ENCODE measurements at places on chromosomes 5 and 9.

DNA sequence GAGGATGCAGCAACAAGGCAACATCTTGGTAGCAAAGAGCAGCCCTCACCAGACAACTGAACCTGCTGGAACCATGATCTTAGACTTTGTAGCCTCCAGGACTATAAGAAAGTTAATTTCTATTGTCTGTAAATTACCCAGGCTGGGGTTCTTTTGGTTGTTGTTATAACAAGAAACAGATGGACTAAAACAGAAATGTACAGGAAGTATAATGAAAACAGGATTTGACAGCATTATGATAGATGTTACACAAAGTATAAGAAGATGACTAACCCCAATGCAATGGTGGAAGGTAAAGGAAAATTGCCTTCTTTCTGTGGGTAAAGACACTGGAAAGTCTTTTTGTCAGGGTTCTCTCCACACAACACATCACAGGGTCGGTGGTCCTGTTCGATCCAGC lies 204.2 kb downstream of the SGCD start:
- DNase-seq: no peak

GRCh38 chr5:142221091-142221860 lies 103.5 kb downstream of the SPRY4 start:
- DNase-seq: no peak

DNA sequence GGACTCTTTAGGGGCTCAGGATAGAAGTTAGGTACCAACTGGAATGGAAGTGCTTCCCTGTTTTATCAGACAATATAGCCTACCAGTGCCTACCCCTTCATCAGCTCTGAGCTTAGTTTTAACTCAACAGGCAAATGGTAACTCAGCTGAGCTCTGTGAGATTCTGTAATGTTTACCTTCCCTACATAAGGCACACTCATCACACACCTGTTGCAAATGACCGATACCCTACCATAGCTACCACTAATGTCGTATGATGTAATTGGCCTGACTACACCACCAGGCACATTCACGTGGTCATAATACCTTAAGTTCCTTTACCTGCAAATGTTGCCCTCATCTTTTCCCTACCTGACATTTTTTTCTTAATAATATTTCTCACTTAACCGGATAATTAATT lies 254.8 kb downstream of the ADGRV1 start:
- DNase-seq: no peak

- no peak for DNase-seq
Measured at GRCh38 chr5:84602371-84602771, 217.7 kb upstream of the EDIL3 start.

DNA sequence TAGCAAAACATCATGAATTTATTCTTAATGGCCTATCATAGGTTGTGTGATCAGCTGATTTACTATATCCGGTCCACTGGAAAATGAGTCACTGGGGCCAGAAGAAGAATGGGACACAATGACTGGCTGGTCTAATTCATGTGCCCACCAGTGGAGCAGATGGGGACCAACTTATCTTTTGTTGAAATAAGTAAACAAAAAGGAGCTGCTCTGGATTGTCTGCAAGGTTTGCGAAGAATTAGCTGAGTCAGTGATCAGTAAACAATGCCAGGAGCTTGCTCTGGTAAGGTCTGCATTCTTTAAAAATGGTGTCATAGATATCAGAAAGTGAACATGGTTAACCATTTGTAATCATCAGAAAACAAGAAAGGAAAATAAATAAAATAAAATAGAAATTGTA lies 128.0 kb downstream of the RASEF start:
- no peak for DNase-seq

DNA sequence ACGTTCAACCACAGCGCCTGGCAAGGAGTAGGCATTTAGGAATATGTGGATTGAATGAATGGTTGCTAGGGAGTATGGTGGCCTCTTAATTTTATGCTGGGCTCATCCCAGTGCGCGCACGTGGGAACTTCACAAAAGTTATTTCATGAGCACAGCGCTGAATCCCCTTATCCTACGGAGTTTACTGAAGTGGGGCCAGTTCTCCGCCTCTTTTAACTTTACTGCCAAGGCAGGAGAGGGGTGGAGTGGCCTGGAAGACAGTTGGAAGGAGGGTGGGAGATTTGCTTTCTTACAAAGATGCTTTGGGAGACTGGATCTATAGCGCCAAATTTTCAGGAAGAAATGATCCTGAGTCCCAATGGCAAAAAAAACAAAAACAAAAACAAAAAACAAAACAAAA lies 326.5 kb downstream of the SH3GL2 start:
- DNase-seq: no peak

DNA sequence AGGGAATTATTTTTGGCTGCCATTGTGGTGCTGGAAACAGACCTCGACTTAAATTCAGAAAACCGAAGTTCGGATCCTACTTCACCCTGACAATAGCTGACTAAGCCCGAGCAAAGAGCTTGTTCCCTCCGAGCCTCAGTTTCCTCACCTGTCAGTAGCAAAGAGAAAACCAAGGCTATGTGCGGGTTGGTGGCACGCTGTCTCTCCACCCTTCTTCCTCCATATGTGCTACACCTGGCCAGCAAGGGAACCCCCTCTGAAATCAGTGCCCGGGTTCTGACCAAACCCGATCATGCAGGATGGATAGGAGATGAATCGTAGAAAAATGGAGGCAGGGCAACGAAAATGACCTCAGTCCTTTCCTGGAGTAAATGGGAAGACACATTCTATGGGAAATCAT lies 16.7 kb upstream of the MSX2 start:
- no peak for DNase-seq

GRCh38 chr9:33452828-33453271 lies 5.5 kb upstream of the AQP3 start:
- DNase-seq: no peak

DNA sequence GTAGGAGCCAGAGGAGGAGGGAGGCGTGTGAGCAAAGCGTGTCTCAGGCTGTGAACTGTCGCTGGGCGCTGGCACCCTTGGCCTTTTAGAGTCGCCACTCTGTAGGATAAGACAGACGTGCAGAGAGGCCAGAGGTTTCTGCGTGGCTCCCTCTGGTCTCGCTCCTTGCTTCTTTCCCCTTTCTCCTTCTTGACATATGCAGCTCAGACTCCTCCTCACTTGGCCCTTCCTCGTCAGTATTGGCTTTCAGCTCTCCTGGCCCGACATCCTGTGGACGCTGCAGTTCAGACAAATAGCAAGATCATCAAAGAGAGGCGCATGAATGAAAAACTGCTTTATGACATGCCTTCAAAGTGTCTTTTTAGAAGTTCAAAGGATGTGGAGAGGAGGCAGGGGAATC lies 116.8 kb upstream of the SPRY4 start:
- no peak for DNase-seq

DNA sequence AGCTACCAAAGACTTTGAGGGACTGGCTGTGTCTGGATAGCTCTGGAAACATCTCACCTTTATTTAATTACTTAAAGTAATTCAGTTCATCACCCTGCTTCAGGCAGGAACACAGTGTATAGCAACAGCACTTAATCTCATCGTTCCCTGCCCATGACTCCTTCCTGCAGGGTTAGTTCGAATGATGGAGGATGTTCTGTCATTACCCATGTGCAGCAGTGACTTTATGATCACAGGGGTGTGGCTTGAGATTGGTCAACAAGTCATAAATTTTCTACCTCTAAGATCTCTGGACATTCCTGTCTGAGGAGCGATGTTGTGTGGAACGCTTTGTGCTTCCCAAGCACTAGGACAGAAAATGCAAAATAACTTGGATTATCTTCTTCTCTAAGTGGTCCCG lies 37.1 kb upstream of the PRUNE2 start:
- DNase-seq: peak; percentile 6

DNA sequence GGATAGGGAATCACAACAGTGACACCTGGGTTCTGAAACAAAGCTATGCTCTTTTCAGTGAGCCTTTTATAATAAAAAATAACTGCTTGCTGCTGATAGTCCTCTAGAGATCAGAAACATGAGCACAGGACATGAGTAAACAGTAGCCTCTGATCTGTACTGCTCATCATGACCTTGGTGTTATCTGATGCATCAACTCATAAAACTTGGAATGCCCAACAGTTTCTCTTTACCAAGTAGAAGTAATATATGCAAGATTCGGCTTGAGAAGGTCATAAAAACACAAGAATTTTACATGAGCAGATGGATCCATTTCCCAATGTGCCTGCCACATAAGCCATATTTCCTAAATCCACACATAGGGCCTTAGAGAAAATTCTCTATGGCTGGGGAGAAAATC lies 318.3 kb upstream of the GRAMD2B start:
- DNase-seq: no peak

- DNase-seq: peak; percentile 77
Measured at GRCh38 chr9:133509179-133510083, 15.3 kb downstream of the MYMK start.

GRCh38 chr9:69175486-69175885 lies 1.4 kb downstream of the TJP2 start:
- DNase-seq: no peak

GRCh38 chr5:21398511-21398910 lies 1410.5 kb upstream of the CDH18 start:
- no peak for DNase-seq

- no peak for DNase-seq
Measured at GRCh38 chr9:126673689-126674364, 60.1 kb downstream of the LMX1B start.

- no peak for DNase-seq
Measured at GRCh38 chr9:107358986-107359385, 75.9 kb downstream of the RAD23B start.

- no peak for DNase-seq
Measured at GRCh38 chr5:73274121-73274520, 101.1 kb downstream of the TMEM174 start.

DNA sequence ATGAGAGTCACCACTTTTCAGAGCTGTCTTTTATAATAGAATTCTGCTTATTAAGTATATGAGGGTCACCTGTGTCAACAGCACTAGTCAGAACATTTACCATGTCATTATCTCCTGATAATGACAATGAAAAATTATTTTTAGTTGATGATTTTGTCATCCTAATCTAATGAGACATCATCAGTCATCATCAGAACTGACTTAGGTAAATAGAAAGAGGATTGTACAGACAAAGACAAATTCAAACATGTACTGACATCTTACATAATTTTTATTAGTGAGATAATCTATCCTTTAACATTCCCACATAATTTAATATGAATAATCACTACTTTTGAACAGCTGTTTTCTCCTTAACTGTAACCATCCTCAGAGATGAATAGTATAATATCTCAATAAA lies 22.6 kb downstream of the CDH9 start:
- DNase-seq: no peak

- DNase-seq: no peak
Measured at GRCh38 chr5:135138116-135138850, 104.3 kb upstream of the PITX1 start.

GRCh38 chr5:40374853-40375252 lies 304.9 kb upstream of the PTGER4 start:
- no peak for DNase-seq

- no peak for DNase-seq
Measured at GRCh38 chr9:120676767-120677402, 37.4 kb downstream of the MEGF9 start.

DNA sequence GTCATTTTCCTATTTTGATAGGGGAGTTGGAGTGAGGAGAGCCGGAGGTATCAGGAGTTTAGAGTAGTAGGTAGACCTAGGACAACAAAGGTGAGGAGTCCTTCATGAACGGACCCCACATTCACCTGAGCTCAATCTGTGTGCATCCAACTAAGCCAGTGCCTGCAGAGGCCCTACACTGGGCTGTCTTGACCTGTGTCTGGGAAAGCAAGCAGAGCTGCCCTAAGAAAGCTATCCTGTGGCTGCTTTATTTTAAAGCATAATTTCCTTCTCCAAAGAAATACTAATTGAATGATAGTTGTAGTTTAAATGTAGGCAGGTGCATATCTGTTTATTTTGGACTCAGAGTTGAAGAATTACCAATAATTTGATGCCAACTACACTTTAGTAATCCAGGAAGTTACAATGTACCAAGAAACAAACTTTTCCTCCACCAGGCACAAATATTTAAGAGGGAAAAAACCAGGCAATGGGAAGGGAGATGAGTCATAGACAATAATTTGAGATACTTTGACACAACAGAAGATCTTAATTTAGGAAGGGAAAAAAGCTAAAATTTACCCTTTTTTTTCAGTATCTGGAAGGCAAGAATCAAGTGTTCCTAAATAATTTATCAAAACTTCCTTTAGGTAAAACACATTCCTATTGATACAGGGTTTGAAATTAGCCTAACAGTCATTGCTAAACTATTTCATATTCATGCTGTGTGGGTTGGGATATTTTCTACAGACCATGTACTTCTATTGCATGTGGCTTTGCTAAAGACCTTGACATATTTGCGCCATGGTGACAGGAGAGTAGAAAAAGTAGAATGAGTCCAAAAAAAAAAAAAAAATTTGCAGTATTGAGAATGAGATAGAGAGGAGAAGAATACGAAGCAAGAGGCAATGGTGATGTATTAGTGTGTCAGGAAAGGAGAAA lies 376.6 kb upstream of the TUSC1 start:
- DNase-seq: no peak

DNA sequence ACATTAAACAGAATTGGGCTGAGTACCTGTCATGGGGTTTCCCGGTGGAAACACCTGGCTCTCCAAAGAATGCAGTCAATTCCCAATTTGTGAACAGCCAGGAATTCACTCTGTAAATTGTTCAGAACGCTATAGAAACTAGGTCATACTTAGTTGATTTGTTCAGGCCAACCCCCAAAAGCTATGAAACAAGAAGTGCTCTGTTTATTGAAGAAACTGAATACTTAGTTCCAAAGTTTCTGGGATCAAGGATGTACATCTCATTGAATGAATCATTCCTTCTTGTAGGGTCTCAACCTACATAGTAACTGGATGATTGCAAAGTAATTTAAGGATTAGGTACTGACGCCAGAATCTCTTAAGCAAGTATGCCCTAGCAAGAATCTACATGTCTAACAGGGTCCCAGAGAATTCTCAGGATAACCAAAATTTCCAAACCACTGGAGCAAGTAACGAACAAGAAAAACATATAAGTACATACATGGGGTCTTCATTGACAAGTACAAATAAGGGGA lies 659 bp upstream of the TUSC1 start:
- DNase-seq: peak; percentile 7

DNA sequence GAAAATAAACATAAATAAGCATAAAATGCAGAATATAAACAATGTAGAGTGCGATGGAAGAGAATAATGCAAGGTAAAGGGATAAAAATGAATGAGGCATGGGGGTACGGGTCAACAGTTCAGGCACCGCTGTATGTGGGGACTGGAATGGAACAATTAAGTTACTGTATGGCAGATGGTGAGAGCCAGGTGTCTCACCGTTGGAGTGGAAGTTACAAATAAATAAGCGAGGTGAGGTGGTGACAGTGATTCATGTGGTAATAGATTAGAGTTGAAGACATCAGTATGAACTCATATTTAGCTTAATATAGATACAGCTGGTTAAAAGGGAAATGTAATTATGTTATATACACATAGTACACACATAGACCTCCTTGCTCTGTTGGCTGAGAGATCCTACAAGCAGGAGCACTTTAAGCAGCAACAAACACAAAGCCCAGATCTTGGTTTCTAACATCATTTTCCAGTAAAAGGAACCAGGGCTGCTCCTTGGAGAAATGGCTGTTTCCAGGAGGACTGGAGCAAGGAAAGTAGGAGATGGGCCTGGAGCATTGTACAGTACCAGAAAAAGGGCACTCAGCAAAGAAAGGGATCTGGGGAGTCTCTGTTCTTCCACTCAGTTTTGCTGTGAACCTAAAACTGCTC lies 2.4 kb upstream of the OMD start:
- DNase-seq: no peak

- DNase-seq: no peak
Measured at GRCh38 chr9:70567511-70567910, 153.1 kb upstream of the KLF9 start.

Data from globus pallidus (tissue), 1 donor.